ENCODE measurements at places on chromosomes 6 and 20.

- no peak for DNase-seq
Observed at GRCh38 chr6:108559884-108560462, 744 bp upstream of the FOXO3 start.

DNA sequence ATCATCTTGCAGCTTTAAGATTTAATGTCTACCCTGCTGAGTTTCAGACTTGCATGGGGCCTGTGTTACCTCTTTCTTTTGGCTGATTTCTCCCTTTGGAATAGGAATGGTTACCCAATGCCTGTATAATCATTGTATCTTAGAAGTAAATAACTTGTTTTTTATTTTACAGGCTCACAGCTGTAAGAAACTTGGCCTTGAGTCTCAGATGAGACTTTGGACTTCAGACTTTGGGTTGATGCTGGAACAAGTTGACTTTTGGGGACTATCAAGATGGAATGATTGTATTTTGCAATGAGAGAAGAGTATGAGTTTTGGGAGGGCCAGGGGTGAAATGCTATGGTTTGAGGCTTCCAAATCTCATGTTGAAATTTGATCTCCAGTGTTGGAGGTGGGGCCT is 34.9 kb upstream of the CAP2 start:
- DNase-seq: no peak

DNA sequence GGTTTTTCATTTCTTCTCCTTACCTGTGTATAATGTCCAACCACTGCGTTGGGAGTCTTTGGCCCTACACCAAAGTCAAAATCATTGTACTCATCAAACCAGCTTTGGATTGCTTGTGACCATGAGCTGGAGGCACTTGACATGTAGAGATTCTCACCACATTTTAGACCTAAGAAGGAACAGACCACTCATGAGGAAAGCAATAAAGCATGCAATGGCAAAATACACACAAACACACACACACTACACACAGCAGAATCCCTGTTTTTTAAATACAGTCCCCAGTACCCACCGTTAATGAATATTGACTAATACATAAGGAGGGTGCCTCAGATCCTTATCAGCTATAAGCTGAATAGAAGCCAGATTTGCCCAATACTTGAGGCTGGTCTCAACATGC is 10.5 kb downstream of the CRISP3 start:
- no peak for DNase-seq

DNA sequence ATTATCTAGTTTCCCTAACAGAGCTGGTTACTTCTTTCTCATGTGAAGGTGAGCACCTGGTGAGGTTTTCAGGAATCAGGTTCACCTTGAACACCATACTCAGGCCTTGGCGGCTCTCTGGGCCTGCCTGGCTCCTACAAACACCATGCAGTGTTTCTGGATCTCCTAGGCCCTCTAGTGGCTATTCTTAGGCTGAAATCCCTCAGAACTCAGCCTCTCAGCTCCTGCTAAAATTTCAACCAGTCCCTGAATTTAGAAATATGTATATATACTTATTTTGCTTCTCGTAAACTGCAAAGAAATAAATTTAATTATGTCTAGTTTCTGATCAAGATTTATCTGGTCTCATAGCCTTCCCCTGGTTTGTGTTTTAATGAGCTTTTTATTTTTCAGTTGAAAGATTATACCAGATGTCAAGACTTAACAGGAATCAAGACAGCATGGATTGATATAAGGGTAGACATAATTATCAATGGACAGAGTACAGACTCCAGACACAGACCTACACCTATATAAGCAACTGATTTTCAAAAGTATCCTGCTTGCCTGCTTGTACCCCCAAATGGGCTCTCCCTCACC is 55.9 kb downstream of the ANKEF1 start:
- peak; percentile 48 for DNase-seq

- DNase-seq: no peak
Observed at GRCh38 chr6:133245422-133245903, 4.3 kb downstream of the EYA4 start.

- DNase-seq: no peak
Observed at GRCh38 chr20:37714978-37715672, 21.3 kb downstream of the CTNNBL1 start.

DNA sequence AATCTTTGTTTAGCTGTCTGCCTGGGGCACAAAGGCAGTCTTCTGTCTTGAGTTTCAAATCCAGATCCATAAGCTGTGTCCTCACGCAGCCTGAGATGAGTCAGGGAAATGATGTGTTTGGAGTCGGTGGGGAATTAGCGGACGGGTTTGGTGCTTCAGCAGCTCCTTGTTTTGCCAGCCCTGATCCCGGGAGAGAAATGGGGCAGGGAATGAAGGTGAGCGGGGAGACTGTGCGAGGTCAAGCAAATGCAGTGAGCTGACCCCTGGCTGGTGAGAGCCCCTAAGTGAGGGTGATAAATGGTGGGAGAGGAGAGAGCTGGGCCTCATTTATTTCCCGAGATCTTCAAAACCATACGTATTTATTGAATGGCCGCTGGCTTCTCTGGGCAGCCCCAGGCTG is 21.6 kb downstream of the DUSP22 start:
- no peak for DNase-seq

DNA sequence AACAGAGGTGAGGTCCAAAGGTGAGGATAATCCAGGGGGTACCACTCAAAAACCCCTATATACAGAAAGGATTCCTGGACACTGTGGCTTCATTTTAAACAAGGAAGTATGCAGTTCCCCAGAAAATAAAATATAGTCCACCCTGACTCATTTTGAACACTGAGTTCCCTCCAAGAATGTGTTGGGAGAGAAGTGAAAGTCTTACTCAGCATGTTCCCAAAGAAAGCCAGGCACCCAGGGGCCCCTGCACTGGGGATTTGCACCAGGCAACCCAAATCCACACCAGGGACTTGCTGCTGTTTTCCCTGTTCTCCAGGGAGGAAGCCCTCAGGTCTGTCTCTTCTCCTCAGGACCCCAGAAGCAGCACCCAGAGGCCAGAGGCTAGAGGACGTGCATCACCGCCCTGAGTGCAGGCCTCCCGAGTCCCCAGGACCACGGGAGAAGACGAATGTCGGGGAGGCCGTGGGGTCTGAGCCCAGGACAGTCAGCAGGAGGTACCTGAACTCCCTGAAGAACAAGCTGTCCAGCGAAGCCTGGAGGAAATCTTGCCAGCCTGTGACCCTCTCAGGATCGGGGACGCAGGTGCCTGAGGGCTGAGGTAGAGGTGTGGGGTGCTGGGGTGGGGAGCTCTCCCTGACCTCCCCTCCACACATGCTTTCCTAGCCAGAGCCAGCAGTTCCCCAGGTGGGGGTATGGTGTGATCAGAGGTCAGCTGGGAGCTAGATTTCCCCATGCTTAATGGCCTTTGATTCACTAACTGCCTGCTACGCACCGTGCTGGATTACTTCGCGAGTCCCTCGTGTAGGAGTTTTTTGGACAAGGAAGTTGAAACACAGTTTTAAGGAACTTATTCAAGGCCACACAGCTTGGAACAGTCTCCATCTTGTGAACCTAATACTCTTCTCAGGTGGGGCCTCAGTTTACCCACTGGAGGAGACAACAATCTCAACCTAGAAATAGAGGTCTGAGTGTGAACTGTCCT is 3.3 kb downstream of the FGD2 start:
- no peak for DNase-seq
